Endothelial cell of umbilical vein (primary cell): ENCODE measurements at places on chromosomes 7 and 10. TPM values are rescaled to one million over a fixed set of nuclear protein-coding genes. Genes with fewer than 3 reads are reported as not detected.

The PGAM2 gene
- total RNA-seq, result not detected in 2 replicates

DNA sequence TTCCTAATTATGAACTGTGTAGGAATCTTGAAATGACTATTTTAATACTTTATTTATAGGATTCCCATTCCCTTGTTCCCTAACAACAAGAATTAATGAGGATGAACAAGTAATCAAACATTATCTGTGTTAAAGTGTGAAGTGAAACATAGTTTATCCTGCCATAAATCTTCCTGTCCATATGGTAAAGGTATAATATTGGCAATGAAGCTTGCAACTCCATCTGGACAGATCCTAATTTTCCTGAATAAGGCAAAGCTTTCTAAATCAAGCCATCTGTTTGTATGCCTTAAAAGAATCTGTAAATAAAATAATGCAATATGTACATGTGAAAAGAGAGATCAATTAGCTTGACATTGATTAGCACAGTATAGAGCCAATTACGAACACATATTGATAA, 529.0 kb downstream of the ANKRD7 start:
- DNase-seq, result no peak

DNA sequence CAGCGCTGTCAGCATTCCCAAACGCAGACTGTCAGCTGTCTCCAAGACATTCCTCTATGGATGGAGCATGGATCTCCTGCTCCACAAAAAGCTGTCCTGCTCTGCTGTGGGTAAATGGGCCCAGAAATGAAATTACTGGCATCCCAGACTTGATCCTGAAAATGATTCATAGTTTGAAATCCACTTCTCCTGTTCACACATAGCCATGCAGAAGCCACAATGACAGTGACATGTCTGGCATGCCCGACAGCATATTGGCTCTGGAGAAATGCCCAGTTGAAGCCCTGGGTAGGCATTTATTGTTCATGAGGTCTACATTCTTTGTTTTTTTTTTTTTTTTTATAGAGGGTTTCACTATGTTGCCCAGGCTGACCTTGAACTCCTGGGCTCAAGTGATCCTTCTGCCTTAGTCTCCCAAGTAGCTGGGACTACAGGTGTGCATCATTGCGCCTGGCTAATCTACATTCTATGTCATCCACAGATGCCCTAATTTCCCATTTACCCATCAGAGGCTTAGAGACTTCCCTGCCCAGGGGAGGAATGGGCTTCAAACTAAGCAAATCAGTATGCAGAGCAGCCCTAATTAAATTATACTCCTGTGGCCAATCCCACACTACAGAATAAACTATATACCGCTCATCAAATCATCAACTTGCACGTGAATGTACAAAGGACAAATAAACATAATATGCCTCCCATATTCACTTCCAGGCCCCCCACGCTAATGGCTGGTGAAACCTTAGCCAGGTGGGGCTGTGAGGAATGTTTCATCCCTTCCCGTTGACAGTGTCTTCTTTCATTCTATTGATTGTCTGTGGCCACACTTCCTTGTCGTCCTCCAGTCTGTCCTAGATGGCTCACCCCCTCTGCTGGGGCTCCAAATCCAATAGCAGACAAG, 61.8 kb upstream of the EEPD1 start:
- no peak for DNase-seq

The TSPAN13 gene
- 33.0 and 42.2 TPM in 2 replicates for total RNA-seq

The HKDC1 gene
- total RNA-seq, result 0.18 TPM in 1 of 2 replicates, not detected in the other

DNA sequence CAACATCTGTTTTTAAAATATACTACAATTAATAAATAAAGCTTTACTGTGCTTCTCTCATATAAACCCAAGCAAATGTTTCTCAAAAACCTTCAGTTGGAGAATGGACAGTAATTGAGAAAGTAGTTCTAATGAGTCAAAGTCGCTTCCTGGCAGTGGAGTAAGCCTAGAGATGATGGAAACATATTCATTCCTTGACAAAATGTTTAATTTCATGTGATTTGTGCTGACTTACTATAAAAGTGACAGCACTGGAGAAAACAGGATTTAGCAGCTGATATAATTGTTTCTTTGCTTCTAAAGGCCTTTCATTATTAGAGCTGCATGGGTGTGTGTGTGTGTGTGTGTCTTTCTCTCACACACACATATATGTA, 9.0 kb downstream of the ELMO1 start:
- DNase-seq, result peak; percentile 39

GRCh38 chr7:142161921-142162320, 50.4 kb downstream of the MGAM2 start:
- no peak for DNase-seq

- DNase-seq, result no peak
These were observed 48.2 kb upstream of the ZMIZ1 start for GRCh38 chr10:79020605-79021004.

DNA sequence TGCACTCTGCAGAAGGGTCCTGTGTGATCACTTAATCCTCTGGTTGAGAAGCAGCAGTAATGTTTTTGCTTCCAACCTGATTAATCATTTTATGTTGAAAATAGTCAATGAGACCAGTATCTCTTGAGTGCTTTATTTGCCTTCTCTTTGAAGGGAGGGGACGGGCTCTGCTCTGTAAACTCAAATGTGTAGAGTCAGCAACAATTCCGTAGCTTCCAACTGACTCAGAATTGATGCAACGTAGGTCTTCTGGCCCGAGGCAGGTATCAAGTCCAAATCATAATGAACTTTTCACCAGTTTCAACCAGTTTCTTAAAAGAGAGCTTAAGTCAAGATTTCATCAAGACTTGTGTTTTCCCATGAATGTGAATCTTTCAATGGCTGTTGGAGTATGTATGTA, 26.3 kb downstream of the GUSB start:
- DNase-seq, result no peak

DNA sequence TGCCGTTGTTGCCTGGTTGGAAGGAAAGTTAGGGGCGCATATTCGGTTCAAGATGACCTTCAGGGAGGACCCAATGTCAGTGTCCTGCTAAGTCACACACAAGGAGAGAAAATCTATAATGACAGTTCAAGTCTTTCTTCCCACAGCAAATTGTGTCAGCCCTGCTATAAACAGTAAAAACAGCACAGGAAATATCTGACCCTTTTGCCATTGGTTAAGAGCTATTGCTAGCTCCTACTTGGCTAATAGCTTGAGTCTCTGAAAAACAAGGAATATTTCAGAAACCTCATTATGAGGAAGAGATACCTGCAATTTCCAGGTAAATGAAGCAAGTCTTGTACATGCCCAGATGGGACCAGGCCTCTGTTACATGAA, 175.6 kb downstream of the SKIDA1 start:
- no peak for DNase-seq

DNA sequence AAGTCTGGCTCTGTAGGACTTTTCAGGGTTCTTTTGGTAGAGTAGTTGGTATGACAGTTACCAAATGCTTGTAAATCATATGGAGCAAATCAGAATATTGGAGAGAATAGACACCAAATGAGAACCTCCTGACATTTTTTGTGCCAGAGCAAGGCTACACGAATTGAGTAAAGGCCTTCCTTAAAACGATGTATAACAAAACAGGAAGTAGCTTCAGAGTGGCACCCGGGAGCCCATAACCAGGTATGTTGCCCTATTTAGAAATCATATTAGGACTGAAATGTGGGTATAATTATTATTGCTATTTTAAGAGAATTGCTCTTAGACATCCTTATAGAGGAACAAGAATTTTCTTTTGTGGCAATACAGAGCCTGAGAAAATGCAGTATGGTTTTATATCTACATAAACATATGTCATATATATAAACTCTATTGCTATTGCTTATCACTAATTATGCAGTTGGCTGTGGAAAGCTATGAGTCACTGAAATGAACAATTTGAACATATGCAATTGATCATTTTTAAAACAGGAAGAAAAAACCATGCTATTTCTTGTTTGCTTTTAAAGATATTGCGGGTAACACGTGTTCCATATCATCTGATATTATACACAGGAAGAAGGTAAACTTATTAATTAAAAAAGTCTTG, 197.4 kb upstream of the MTPN start:
- DNase-seq, result no peak

DNA sequence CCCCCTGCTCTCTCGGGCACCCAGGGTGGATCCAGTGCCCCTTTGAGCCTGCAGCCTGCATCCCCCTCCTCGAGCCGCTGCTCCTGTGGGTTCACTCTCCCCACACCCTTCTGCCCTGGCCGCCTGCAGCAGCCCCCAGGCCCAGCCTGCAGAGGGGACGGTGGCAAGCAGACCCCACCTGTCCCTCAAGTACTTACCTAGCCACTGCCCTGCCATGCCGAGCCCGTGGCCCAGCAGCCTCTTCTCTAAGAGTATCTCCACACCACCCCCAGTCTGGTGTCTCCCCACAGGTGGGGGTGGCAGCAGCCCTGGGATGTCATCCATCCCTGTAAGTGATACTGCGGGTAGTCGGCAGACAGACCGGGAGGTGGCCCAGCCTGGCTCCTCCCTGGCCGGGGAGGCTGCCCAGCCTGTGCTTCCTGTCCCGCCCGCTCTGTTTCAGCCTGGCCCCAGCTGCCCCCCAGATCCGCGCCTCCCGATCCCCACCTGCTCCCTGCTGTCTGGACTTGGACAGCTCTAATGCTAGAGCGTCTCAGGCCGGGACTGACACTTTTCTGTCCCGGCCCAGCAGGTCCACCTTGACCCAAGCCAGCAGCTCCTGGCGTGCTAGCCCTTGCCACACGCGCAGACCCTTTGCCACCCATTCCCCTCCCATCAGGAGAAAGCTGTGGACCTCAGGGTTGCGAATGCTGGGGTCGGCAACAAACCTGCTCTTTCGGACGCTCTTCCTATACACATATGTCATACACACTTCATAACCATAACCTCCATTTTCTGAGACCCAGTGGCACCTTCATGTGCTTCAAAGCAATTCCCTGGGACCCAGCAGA, 25.0 kb downstream of the YKT6 start:
- no peak for DNase-seq

The PAPOLB gene
- total RNA-seq, result 0.07 TPM in 2 replicates

The SOSTDC1 gene
- total RNA-seq, result not detected in 2 replicates

DNA sequence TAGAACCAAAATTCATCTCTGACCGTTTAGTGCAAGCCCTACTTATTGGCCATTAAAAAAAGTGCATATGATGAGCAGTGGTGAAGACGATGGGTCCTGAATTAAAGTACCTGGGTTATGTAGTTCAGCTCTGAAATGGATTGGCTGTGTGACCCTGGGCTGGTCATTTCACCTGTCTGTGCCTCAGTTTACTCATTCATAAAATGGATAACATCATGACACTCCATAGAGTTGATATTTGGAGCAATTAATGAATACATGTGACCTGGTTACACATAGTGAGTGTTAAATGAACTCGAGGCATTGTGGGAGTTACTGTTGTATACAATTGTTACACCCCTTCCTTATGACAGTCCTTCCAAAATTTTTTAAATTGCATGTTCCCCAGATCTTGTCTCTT, 9.1 kb downstream of the MAP3K8 start:
- DNase-seq, result no peak

The PTPN12 gene
- 132 and 137 TPM in 2 replicates for total RNA-seq

- no peak for DNase-seq
These were observed 68.9 kb upstream of the LEP start for GRCh38 chr7:128172151-128172550.

The CFAP58 gene
- 0.29 and 0.35 TPM in 2 replicates for total RNA-seq

- DNase-seq, result no peak
These were observed 177.5 kb downstream of the CACNA2D1 start for GRCh38 chr7:82266081-82266480.

GRCh38 chr7:30931161-30931928, 19.7 kb downstream of the AQP1 start:
- DNase-seq, result no peak

GRCh38 chr10:106711313-106711906, 453.1 kb downstream of the SORCS1 start:
- no peak for DNase-seq

The CLCN1 gene
- not detected in 2 replicates for total RNA-seq

DNA sequence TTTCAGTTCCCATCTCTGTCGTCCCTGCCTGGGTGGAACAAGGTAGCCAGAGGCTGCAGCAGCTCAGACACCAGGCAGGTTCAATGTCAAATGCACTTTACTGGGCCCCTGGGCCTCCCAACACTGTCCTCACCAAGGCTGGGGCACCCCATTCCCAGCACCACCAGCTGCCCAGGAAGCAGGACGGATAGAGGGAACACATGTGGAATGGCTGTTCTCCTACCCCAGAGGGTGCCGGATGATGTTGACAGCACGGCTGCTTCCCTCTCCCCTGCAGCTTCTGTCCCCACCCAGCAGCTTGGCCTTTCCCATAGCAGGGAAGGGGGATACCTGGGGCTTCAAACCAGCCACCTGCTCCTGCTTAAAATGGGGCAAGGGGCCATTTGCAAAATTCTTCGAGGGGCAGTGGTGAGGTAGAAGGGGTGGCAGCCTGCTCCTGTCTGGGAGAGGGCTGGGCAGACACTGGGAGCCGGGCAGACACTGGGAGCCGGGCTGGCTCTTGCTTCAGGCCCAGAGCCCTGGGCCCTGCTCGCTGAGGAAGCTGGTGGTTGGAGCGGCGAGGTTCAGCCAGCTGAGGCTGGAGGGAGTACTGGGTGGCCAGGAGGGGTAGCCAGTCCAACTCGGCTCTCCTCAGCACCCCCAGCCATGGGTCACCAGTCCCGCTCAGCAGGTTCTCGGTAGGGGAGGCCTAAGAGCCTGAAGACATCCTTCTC, 9.1 kb downstream of the POLL start:
- no peak for DNase-seq

GRCh38 chr7:142063551-142064442, 47.7 kb upstream of the MGAM2 start:
- no peak for DNase-seq

- peak; percentile 86 for DNase-seq
These were observed 193.8 kb downstream of the SNX10 start for GRCh38 chr7:26485367-26485934.

GRCh38 chr10:132684164-132684891, 101.6 kb downstream of the NKX6-2 start:
- no peak for DNase-seq

- no peak for DNase-seq
These were observed 66.2 kb downstream of the SORCS1 start for GRCh38 chr10:107098326-107098725.

DNA sequence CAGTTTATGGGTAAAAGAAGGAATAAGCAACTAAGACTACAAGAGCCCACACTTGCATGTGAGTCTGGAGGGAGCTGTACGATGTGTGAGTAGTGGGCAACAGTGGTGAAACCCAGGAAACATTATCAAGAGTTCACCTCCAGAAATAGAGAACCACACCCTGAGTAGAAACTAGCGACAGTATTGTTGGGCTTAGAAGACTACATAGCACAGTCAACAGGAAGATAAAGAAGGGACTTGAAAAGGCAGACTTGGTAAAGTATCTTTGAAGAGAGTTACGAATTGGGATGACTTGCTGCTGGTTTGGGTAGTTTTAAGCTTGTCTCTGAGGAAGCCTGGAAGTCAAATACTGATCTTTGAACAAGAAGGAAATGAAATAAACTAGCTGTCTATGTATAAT, 223.2 kb upstream of the GNAI1 start:
- DNase-seq, result no peak
